ENCODE measurements at places on chromosomes 4 and X.
A peak's percentile ranks its signal among the peaks of the same experiment; 100 is the strongest.

- DNase-seq = no peak
These were observed 24.2 kb downstream of the REST start for GRCh38 chr4:56931924-56932323.

- peak; percentile 86 for DNase-seq
These were observed 32.8 kb downstream of the FAM13A start for GRCh38 chr4:89024051-89024675.

DNA sequence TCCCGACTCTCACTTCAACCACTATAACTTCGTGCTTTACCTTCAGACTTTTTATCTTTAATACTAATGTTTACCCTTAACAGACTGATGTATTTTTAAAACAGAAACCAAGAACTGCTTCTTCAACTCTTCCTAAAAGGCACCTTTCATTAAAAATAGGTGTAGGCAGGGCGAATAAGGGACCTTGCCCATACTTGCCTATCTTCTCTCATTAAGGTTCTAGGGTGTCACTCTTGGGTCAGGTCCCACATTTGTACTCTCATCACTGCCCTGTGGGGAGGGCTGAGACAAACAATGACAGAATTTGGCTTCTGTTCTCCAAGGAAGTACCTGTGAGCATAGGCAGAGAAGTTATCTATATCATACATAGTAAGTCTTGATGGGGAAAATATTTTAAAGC, 69.7 kb downstream of the ANKRD50 start:
- DNase-seq = no peak

GRCh38 chrX:78111140-78111931, 7.3 kb downstream of the PGK1 start:
- DNase-seq = no peak

DNA sequence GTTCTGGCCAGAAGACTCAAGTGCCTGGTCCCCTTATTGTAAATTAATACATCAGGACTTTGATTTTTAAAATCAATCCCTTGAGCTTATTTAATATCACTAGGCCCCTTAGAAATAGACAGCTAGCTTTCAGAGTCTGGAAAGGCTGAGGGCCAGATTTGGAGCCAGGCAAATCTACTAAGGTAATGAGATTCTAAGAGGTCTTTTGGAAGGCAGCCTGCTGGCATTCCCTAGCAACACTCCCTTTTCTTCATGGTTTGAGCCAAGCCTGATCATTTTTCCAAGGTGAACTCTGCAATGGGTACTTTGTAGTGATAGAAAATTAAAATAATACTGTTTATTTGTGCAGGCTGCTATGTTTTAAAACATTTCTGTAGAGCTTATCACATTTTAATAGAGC, 378.5 kb downstream of the FAT4 start:
- no peak for DNase-seq

GRCh38 chr4:47746122-47746521, 91.7 kb downstream of the CORIN start:
- peak; percentile 36 for DNase-seq

DNA sequence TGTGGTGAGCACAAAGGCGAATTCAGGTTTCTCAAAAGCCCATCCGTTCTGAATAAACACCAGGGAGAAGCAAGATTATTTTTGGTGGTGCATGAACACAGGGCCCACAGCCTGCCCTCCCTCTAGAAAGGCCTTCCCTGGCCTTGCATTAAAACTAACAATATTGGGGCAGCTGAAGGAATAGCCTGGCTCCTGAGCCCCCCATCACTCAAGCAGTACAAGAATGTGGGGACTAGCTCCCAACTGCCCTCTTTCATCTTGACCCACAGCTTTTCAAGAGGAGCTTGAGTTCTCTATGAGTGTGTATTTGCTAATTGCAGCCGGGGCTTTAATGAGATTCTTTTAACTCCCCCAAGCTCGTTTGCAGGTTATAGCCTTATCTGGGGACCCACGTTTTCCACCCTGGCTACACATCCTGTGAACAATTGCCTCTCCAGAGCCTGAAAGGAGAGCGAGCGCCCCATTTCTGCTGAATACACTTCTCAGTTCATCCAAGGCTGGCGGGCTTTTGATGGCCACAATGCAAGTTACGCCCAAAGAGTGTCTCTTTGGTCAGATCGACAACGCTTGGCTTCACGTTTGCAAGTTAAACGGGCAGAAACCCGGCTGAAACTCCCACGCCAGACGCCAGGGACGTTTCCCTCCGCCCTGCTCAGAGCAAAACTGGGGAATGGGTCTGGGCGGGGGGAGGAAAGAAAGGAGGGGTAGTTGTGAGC, 4.7 kb upstream of the GSX2 start:
- no peak for DNase-seq

DNA sequence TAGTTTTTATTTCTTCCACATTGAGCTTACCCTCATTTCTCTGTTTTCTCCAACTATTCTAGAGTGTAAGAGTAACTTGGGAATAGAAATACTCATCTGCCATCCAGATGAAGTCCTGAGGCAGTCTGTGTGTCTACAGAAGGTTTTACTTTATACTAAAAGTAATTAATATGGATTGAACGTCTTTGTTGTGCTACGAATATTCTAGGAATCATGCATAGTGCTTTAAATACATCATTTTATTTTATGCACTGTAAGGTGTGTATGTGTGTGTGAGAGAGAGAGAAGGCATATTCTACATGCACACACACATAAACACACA, 305.7 kb downstream of the INPP4B start:
- DNase-seq = no peak

GRCh38 chr4:94583914-94584641, 132.3 kb downstream of the PDLIM5 start:
- DNase-seq = no peak

GRCh38 chrX:53047228-53047627, 1.4 kb upstream of the GPR173 start:
- no peak for DNase-seq

DNA sequence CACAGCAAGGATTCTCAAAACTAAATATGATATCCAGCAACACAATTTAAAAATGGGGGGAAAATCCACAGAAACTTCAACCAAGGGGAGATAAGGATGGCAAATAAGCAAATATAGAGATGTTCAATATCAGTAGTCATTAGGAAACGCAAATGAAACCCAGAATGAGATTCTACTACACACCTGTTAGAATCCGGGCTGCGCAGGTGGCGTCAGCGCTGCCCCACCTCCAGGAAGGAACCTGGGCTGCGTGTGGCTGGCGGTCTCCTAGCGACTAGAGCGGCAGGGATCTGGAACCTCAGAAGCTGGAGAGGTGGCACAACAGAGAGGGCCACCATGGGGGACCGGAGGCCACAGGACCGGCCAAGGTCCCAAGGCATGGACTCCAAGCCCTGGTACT, at the start of gene FAM47B:
FAM47B (plus strand) TSS at position 301 of the 400 bp plus-strand sequence; CDS start at position 337, 36 bp downstream.
- DNase-seq = no peak

GRCh38 chrX:149757206-149758067, 16.4 kb upstream of the HSFX1 start:
- no peak for DNase-seq

GRCh38 chrX:110698696-110699095, 96.9 kb downstream of the CHRDL1 start:
- no peak for DNase-seq

DNA sequence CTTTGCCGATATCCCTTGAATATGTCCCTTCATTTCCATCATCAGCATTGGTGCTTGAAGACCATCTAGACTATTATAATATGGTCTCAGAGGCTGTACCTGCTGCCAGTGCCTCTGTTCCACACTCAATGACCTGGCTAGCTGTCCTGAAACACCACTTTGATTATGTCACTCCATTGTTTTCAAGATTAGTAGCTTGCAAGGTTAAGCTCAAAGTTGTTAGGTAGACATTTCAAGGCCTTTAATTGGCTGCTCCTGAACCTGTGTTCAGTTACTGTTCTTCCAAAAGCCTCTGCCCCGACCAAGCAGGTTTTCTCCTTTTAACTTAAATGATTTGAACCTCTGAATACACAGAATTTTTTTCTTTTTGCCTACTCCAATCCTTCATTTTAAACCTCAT, 52.9 kb downstream of the C4orf33 start:
- DNase-seq = no peak

DNA sequence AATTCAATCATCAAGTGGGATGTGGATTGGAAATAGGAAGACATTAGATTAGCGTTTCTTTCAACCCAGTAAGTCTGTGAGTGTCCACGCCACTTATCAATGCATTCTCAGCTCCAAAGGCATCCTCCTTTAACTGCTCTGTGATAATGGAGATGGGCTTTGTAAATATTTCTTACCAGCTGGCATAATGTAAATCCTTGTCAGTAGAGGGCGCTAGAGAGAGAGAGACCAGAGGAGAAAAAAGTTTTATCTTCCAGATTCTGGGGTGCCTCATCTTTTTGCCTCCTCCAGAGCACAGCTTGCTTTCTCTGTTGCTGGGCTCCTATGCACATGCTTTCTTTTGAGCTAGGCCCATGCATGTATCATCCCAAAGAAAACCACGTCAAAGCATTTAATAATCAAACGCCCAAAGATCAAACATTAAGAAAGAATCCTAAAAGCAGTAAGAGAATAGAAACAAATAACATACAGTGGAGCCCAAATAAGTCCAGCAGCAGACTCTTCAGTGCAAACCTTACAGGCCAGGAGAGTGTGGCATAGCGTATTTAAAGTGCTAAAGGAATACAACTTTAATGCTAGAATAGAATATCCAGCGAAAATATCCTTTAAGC, 9.6 kb upstream of the MTMR1 start:
- peak; percentile 67 for DNase-seq

DNA sequence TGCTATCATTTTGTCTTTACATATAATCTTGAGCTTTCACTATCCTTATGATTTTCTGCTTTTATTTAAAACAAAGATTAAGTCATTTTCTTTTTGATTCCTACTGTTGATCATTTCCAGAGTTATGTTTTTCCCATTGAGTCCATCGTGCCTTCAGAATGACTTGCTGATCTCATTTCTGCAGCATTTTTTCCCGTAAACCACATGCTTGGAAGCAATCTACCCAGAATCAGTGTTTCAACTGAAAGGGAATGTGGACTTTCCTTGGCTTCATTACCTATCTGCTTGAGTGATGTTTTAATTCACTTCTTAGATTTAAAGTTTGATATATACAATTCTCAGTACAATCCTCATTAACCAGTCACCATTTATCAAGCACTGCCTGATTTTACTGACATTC, 192.4 kb upstream of the FSTL5 start:
- DNase-seq = no peak

GRCh38 chr4:5784960-5785611, 74.1 kb downstream of the EVC start:
- DNase-seq = no peak

- DNase-seq = no peak
These were observed 312.7 kb downstream of the SPRY1 start for GRCh38 chr4:123709336-123709735.

GRCh38 chr4:53545273-53545672, 46.0 kb downstream of the LNX1 start:
- no peak for DNase-seq

DNA sequence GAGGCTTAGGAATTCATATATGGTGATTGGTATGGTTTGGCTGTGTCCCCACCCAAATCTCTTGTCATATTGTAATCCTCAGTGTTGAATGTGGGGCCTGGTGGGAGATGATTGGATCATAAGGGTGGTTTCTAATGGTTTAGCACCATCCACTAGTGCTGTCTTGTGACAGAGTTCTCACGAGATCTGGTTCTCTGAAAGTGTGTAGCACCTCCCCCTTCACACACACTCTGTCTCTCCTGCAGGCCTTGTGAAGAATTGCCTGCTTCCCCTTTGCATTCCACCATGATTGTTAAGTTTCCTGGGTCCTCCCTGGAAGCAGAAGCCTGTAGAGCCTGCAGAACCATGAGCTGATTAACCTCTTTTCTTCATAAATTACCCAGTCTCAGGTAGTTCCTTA, 135.8 kb upstream of the FAT1 start:
- DNase-seq = no peak

GRCh38 chr4:70505151-70505748, 13.1 kb upstream of the AMTN start:
- DNase-seq = peak; percentile 62

DNA sequence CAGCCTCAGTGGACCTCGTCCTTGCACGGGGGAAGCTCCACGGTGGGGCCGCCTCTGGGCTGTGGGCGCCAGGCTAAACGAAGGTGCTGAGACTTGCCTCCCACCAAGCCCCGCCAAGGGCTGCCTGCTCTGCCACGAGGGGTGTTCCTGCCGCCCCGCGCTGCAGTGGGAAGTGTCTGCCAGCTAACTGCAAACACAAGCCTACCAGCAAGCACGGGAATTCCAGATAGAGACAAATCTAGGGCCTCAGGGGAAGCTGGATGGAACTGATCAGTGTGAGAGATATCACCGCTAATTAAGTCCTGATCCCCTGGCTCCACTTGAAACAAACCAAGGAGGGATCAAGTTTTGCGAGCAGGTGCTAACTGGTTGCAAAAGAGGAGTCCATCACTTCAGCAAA, 181.6 kb upstream of the LEF1 start:
- no peak for DNase-seq

- peak; percentile 61 for DNase-seq
These were observed 69.4 kb downstream of the KCNIP4 start for GRCh38 chr4:21879187-21879586.

DNA sequence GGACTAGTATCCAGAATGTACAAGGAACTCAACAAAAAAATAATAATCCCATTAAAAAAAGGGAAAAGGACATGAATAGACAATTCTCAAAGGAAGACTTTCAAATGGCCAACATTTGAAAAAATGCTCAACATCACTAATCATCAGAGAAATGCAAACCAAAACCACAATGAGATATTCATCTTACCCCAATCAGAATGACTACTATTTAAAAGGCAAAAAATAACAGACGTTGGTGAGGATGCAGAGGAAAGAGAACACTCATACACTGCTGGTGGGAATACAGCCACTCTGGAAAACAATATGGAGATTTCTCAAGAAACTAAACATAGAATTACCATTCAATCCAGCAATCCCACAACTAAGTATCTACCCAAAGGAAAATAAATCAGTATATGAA, 133.1 kb downstream of the KDR start:
- no peak for DNase-seq

GRCh38 chr4:5984843-5985242, 33.4 kb downstream of the C4orf50 start:
- no peak for DNase-seq

GRCh38 chr4:3208826-3209225, 40.1 kb upstream of the MSANTD1 start:
- DNase-seq = no peak

DNA sequence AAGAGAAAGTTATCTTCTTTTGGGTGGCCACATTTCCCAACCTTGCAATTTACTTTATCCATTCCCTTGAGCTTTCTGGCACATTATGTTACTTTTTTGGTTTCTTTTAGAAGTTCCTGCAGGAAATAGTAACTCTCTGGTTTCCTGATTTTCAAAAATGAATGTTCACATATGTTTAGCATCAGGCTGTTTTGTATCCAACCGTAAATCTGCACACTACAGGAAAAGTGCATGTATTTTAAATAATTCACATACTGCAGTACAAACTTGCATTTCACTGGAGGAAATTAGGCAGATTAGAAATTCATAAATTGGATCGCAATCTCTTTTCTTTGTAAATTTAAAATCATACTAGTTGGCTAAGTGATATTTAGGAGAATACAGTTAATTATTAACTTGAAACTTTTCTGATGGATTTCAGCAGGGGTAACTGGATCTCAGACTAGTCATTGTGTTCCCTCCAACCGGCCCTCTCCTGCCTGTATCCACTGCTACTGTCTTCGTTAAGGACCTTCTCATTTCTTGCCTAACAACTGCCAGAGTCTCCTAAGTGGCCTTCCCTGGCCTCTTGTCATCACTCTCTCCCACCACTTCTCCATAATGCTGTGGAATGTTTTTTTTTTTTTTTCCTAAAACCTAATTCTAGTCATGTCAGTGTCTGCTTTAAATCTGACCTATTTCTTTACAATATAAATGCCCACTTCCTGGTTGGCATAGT, 137.2 kb downstream of the UNC5C start:
- DNase-seq = no peak

- DNase-seq = peak; percentile 63
These were observed 667 bp downstream of the G3BP2 start for GRCh38 chr4:75672461-75673026.

GRCh38 chr4:29900336-29900735, 819.8 kb upstream of the PCDH7 start:
- DNase-seq = no peak

Data from RKO (cell line).